DMS79 treated with DMSO at 0.1 percent for 48 hours (cell line): ENCODE measurements at places on chromosomes 5 and 9.

- no peak for DNase-seq
Observed at GRCh38 chr5:41832430-41832829, 37.8 kb downstream of the OXCT1 start.

- DNase-seq, result no peak
Observed at GRCh38 chr5:82097-82496, 9.9 kb upstream of the PLEKHG4B start.

GRCh38 chr5:54090495-54091120 is 219.8 kb downstream of the ARL15 start:
- no peak for DNase-seq

DNA sequence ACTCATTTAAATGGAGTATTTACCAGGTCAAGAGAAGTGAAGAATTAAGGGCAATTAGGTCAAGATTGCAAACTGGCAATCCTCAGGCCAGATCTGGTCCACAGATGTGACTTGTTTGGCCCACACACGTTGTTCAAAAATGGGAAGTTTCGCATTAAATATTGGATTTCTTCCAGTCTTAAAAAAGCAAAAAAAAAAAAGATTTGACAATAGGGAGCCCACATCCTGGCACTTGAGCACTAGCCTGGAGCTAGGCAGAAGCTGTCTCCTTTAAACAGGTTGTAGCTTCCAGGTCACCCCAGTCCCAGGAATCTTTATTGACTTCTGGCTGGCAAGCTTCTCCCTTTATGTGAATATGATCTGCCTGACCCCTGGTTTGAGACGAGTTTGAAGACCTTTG is 520.4 kb downstream of the RAB3C start:
- no peak for DNase-seq

GRCh38 chr9:129239946-129240490 is 62.0 kb upstream of the IER5L start:
- no peak for DNase-seq

- DNase-seq, result no peak
Observed at GRCh38 chr5:116032991-116033390, 719 bp downstream of the ARL14EPL start.

GRCh38 chr5:6659941-6660684 is 26.9 kb downstream of the SRD5A1 start:
- DNase-seq, result no peak

DNA sequence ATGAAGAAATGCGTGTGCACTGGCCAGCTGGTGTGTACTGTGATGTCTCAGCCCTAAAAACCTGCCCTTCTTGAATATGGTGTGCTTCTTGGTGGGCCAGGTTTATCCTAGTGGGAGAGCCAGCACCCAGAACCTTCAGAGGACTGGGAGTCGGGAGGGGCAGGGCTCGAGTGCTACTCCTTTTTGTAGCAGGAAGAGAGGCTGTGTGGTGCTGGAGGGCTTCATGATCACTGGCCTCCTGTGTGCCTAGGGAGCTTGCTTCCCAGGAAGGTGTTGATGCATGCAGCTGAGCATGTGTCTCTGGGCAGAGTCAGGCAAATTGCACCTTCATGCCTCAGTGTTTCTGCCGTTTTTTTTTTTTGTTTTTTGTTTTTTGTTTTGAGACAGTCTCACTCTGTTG is 20.0 kb downstream of the PHF2 start:
- no peak for DNase-seq
